Frontal cortex (tissue), 4 donors: ENCODE measurements at places on chromosomes 4 and X. TPM values are rescaled to one million over a fixed set of nuclear protein-coding genes. Genes with fewer than 3 reads are reported as not detected.

GRCh38 chr4:136864604-136865185 is 667.6 kb downstream of the PCDH18 start:
- DNase-seq, result peak; percentile 14

Gene GASK1B
- total RNA-seq, result 6.1 TPM

DNA sequence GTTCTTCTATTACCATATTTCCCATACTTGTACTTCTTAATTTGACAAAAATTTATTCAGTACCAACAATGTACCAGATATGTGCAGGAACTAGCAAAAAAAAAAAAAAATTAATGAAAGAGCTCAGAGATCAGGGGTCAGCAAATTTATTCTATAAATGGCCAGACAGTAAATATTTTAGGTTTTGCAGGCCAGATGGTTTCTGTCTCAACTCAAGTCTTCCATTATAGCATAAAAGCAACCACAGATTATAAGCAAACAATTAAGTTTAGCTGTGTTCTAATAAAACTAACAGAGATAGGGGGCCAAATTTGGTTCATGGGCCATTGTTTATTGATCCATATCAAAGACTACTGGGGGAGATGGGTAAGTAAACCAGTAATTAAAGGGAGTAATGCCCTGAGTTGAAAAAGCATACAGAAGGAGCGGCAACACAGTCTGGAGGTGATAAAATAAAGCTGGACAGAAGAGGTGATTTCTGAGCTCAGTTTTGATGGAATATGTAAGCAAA is 19.3 kb downstream of the NEK1 start:
- DNase-seq, result no peak

DNA sequence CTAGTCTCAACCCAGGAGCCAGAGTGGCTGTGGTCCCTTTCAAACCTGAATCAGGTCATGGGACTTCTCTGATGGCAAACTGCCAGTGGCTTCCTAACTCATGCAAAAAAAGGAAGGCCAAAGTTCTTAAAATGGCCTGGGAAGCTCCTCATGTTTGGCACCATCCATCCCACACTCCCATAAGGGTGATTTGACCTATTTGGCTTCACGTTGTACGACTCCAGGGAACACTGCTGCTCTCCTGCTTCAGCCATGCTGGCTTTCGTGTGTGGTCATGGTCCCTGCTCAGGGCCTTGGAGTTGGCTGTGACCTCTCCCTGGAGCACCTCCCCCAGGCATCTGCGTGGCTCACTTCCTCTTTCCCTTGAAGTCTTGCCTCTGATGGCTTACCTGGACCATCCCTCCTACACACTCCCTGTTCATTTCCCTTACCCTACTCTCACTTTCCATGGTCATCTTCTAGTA is 12.8 kb upstream of the TMSB4X start:
- DNase-seq, result no peak

GRCh38 chrX:77952173-77952572 is 17.3 kb downstream of the PGAM4 start:
- no peak for DNase-seq
